ENCODE measurements at places on chromosomes 2 and 18.
A peak's percentile ranks its signal among the peaks of the same experiment; 100 is the strongest.

- DNase-seq, result no peak
Observed at GRCh38 chr18:71450257-71450656, 1093.9 kb downstream of the CBLN2 start.

DNA sequence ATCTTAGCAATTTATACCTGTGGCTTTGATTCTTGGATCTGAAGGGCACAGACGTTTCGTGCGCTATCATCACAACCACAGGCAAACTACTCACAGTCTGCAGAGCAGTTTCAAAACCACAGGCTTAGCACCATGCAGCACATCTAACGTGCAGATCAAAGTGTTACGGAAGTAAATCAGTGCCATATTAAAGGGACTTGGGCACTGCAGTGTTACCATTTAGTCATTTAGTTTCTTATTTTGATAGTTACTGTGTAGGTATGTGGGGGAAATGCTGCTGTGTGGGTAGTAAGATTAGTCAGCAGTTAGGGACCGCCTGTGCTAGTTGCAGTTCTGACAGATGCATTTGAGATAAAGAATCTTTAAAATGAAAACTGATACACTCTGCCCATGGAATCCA lies 384.0 kb downstream of the NBAS start:
- DNase-seq, result no peak

GRCh38 chr2:120791243-120791961 lies 55.7 kb downstream of the GLI2 start:
- DNase-seq, result no peak

GRCh38 chr2:218028562-218029348 lies 26.0 kb upstream of the TNS1 start:
- DNase-seq, result no peak

- DNase-seq, result no peak
Observed at GRCh38 chr2:239500574-239501550, 100.0 kb upstream of the HDAC4 start.

DNA sequence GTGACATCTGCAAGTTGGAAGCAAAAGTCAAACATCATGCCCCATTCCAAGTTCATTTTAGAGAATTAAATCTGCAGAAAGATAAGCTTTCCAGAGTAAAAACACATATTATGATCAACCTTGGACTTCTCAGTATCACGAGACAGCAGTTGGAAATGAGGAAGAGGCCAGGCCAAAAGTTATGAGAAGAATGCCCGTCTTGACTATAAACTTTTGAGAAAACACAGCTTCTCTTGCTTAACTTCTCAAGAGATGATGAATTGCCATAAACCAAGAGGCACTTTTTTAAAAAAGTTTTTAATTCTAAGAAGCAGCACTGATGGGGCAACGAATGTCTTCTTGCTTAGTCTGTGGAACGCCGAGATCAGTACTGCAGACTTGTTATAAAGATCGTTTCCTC lies 52.6 kb upstream of the NFU1 start:
- no peak for DNase-seq

DNA sequence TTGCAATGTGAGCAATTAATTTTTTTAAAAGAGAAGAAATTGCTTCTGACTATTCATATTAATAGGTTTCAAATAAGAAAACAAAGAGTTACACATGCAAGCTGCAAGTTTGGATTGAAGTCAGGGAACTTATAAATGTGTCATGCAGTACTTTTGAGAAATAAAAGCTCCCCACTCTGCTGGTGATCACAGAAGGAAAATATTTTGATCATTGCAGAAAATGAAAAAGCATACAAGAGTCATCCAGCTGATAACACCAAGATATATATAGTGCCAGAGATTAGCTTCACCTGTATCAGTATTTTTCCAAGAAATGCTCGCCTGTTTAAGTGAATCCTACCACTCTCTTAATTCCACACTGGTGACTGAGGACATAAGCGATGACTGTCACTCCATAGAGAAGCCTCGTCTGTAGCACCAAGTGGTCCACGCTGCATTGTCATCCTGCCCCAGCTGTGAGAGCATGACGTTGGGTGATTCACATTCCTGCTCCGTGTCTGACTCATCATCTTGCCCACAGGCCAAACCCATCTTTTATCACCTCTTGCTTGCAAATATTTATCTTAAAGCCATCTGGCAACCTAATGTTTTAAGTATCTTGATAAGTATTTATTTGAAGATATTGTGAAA lies 178.0 kb downstream of the ASXL3 start:
- peak; percentile 46 for DNase-seq

- DNase-seq, result peak; percentile 50
Observed at GRCh38 chr2:25228848-25229278, 60.5 kb upstream of the POMC start.

- DNase-seq, result no peak
Observed at GRCh38 chr18:78884502-78884901, 95.1 kb upstream of the SALL3 start.

DNA sequence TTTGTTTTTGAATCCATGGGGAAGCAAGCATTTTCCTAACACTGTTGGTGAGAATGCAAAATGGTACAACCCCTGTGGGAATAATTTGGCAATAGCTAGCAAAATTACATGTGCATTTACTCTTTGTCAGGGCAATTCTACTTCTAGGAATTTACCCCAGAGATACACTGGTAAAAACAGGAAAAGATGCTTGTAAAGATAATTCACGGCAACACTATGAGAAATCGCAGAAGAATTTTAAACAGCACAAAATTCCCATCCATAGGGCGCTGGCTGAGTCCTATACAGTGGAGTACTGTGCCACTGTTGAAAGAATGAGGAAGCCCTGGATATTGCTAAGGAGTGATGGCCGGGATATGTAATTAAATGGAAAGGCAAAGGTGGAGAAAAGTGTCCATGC lies 75.8 kb downstream of the DGKD start:
- no peak for DNase-seq

GRCh38 chr2:85802354-85803103 lies 48.7 kb downstream of the ATOH8 start:
- no peak for DNase-seq
